ENCODE measurements at places on chromosomes 6 and 20.

DNA sequence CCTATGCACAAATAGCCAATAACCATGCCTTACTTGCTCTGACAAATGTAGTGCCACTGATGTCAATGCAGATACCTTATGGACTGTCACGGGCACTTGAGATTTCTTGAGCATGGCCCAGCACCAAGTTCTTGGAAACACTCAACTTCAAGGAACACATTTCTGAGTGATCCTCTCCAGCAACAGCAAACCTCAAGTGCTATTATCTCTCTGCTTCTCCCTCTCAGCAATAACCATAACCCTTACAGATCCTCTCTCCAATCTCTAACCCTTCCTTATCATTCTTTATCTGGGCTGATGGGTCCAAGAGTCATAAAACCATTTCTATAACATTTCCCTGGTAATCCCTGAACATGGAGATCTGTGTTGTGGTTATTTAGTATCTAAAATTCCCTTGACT lies 266.9 kb upstream of the STXBP5 start:
- no peak for DNase-seq

DNA sequence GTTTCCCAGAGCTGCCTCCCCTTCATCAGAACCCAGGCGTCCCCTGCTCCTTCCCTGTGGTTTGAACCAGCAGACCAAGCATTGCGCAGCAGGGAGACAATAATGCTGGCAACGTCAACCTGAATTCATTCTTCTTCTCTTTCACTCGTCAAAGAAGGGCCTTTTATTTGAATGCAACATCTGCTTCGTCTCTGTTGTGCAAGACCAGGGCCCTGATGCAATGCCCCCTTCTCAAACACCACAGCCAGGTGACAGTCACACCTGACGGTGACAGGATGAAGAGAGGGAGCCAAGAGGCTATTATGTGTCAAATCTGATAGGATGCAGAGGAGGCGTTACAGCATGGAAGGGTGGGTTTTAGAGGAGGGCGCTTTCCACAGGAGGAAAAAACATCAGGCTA lies 8.0 kb downstream of the INSM1 start:
- no peak for DNase-seq

DNA sequence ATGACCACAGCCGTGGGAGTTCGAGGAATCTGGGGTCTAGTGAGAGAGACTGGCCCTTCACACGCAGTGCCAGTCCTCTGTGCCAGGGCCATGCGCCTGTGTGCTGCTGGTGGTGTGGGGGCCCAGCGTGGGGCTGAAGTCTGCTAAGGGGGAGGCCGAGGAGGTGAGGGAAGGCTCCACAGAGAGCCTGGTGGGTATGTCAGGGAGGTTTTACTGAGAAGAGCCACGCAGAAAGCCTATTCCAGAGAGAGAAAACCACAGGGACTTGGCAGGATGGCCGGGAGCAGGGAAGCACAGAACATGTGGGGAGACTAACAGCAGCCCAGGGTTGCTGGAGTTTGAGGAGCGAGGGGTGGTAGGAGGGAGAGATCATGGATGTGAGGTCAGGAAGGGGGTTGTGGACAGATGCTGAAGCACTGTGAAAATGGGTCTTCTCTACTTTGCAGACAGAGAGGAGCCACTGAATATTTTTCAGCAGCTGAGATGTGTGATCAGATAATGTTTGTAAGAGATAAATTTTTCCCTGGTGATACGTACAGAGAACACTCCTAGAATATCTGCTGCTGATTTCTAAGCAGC lies 35.3 kb downstream of the DUSP22 start:
- DNase-seq, result no peak

DNA sequence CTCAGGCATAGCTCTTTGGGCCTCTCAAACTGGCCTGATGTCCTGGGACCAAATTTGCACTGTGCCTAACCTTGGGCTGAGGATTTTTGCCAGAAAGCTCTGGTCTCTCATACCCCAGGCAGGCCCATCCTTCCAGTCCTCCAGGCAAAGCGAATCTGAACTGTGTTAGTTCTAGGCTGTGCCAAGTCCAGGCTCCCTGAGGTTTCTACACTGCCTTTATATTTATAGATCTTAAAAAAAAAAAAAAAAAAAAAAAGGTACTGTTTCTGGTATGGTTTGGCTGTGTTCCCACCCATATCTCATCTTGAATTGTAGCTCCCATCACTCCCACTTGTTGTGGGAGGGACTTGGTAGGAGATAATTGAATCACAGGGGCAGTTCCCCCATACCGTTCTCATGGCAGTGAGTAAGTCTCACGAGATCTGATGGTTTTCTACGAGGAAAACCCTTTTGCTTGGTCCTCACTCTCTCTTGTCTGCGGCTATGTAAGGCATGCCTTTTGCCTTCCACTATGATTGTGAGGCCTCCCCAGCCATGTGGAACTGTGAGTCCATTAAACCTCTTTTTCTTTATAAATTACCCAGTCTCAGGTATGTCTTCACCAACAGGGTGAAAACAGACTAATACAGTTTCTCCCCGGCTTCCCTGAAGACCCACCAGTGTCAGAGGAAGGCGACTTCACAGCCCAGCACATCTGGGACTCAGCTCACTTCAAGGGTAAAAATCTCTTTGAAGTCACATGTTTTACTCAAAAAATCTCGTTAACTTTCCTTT lies 39.0 kb upstream of the TBXT start:
- no peak for DNase-seq

GRCh38 chr20:41392871-41393704 lies 26.5 kb upstream of the EMILIN3 start:
- peak; percentile 32 for DNase-seq

GRCh38 chr6:138600726-138601125 lies 101.4 kb upstream of the NHSL1 start:
- DNase-seq, result no peak

GRCh38 chr6:159979136-159979874 lies 10.4 kb downstream of the IGF2R start:
- peak; percentile 37 for DNase-seq

DNA sequence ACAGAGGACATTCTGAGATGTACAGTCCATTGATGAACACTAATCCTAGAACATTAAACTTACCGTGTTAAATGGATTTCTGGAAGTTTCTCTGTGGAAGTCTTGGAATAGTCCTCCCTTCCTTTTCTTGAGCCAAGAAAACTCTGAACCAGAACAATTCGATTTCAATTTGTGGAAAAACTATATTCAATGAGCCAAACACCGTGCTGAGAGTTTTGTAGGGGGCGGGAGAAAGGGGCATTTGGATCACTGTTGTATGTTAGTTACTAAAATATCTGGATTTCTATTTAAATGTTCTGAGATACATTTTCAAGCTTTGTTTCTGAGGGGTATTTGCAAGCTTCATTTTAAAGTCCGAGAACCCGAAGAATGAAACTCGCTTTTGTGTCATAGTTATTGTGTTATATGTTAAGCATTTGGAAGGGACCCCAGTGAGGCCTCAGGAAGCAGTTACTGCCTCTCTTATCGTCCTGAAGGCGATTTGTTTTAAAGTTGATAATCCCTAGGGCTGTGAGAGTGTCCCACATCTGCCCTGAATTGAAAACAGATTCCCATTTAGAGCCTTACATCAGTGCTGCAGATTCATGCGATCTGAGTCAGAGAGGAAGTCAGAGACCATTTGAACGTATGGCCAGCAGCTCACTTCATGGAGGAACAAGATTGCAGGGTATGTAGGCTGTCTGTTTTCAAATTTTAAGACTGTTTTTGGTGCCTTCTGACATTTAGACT lies 70.8 kb upstream of the SASH1 start:
- peak; percentile 81 for DNase-seq

- DNase-seq, result no peak
Measured at GRCh38 chr20:25135031-25135430, 53.1 kb upstream of the VSX1 start.

- DNase-seq, result peak; percentile 72
Measured at GRCh38 chr6:4901386-4902061, 102.3 kb downstream of the RPP40 start.

- DNase-seq, result no peak
Measured at GRCh38 chr6:159715166-159715565, 12.1 kb upstream of the WTAP start.

DNA sequence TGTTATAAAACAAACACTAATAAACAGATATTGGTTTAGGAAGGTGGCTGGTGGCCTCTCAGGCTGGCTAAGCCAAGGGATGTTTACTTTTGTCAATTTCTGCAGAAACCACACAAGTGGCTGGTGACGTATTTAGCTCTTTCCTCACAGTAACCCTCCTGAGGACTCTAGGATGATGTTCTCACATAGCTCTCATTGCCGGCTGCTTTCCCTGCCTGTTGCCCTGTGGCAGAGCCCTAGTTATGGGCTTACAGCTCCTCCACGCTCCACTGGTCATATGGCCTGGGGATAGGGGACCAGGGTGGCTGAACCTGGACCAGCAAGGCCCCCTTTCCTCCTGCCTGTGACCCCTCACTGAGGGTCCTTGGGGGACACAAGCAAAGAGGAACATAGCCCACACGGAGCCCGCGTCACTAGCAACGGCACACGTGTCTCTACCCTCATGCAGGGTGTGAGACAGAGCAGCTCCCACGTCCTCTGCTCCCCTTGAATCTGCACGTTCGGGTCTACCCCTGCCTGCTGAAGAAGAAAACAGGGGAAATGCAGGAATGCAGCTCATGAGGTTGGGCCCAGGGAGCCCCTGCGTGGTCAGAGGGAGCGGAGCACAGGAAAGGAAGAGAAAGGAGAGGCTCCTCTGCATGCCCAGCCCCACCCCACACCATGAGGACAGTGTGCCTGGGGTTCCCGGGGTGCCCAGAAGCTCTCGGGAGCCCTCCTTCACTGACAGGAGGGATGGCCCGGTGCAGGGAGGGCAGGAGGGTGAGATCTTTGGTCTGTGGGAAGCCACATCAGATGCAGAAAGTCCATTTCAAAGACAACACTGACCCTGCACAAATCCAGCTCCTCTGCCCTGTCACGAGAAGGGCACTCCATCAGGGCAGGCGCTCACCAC lies 13.9 kb downstream of the RAMACL start:
- DNase-seq, result peak; percentile 50

- DNase-seq, result peak; percentile 77
Measured at GRCh38 chr6:26223228-26223627, 136.0 kb downstream of the HFE start.

- DNase-seq, result no peak
Measured at GRCh38 chr6:161110028-161110779, 118.6 kb downstream of the MAP3K4 start.

DNA sequence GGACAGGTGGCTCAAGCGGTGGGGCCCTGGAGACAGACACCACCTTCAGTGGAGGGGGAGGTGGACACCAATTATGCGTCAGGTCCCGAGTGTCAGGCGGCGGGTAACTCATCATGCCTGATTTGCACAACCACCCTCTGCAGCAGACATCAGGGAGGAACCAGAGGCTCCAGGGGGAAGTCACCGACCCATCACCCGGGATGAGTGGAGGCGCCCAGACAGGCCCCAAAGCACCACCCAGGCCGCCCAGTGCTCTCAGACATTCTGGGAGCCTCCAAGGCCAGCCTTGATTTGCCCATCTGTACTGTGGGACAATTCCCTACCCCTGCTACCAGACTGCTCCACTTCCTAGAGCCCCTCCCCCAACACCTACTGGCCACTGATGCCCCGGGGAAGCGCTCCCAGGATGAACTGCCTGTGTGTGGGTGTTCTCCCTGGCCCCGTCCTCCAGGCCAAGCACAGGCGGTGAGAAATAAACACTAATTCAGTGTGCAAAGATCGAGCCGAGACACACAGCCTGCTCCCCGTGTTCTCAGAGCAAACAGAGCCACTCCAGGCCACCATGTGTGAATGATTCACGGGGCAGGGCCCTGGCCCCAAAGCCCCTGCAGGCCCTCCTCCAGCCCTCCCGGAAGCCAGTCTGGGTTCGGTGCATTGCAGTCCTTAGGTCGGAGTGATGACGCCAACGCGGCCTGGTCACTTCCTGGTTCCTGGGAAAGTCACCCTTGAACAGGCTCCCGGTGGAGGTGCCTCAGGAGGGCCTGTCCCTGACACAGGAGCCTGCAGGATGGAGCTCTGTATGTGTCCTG lies 107.2 kb downstream of the ASXL1 start:
- peak; percentile 90 for DNase-seq

GRCh38 chr20:25316506-25317190 lies 68.8 kb downstream of the PYGB start:
- DNase-seq, result peak; percentile 16
